RWPE1 (cell line): ENCODE measurements at places on chromosomes 6 and 20.

DNA sequence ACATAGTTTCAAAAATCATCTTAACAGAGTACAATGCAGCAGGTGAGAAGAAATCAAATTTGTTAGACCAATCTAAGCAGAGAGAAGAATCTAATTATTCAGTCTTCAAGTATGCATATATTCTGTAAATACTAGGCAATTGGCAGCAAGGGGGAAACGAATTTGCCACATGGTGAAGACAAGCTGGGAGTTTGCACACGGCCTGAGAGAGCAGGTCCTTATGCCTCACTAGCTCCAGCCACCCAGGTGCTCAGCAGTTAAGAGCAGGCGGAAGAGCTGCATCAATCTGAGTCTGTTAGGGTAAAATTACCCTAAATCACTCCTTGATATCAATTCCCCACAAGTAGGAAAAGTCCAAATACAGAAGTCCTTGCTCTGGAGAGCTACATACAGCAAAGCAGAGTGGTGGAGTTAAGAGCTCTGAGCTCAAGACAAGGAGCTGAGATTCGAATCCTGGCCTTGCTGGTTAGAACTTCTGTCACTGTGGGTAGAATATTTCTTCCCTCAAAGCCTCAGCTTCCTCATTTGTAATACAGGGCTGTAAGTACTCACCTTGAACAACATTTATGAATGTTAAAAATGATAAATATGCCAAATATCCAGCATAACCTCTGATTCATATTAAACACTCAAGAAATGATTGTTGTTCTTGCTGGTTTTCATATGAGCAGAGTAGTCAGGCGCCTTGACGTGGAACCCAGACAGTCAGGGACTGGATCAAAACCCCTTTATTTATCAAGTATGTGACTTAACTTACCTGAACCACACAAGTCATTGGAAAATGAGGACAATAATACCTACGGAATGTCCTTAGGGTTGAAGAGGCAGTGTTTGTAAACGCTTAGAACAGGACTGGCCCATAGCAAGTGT lies 444.2 kb downstream of the CDH26 start:
- no peak for DNase-seq

- DNase-seq = peak; percentile 34
Observed at GRCh38 chr20:5779071-5779900, 29.1 kb downstream of the SHLD1 start.

DNA sequence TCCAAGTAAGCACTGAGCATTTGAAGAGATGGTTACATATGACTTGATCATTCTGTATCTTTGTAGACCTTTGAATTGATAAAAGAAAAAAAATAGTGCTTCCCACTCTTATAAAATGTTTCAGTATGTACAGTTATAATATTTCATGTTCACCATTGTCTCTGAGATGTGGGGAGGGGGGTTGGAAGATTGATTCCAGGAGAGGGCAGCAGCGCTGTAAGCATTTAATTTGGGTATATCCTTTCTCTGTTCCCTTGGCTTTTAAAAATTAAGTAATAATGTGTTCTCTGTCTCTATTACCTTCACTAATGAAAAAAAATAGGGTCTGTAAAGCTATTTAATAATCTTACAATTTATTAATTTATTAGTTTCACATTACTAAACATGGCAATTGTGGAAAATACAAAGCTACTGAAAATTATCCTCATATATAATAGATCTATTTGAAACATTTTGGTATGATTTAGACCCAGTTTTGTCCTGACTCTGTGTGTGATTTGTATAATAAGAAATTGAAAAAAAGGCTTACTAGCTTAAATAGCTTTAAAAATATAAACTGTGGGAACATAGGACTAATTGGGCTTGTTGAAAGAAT lies 341.2 kb downstream of the CDKAL1 start:
- peak; percentile 24 for DNase-seq

DNA sequence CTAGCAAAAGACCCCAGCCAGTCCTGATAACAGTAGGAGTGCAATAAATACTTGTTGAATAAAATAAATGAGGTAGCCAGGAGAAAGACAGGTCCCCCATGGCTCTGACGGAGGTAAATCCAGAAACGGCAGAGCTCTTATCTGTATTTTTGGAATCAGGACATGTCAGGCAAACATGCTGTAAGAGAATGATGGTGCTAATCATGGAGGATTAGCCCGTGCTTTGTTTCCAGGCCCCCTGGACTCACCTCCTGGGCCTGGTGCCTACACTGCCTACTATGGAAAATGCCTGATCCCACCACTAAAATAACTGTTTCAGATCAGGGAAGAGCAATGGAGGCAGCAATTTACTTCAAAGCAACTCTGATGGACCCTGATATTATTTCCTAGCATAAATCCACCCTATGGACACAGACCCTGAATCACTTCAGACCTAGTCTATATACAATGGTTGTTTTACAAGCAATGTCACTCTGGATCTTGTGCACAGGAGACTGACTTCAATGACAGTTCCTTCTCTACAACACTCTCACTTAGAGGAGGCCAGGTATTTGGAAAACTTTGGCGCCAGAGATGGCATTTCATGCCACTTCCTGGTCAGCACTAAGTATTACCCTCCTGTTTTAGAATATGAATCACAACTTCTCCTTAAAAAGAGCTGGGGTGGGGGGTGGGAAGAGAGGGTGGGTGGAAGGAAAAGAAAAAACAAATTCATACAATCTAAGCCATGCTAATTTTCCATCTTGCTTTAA lies 6.4 kb downstream of the MRPL14 start:
- no peak for DNase-seq

DNA sequence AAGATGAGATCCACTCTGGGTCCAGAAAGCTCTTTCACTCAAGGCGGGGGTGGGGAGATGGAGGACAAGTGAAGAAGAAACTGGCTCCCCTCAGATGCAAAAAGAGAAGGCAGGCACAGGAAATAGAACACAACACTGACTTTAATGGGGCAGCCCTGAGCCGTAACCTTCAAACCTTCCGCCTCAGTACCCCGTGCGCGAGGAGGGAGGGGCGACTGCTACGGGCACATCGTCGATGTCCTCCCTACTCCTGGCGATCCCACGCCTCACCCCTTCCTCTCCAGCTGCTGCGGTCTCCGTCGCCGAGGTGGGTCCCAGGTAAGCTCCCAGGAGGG lies 3.9 kb downstream of the SPEF1 start:
- DNase-seq = no peak
